Stimulated activated CD4-positive, alpha-beta T cell treated with anti-CD3 and anti-CD28 coated beads, Interleukin-12 subunit alpha, Interleukin-12 subunit beta, amount 100 ng/mL, for 48 hours (primary cell): ENCODE measurements at places on chromosomes 4 and X.

- no peak for DNase-seq
These were observed 1724.0 kb downstream of the RPA4 start for GRCh38 chrX:98607739-98608138.

DNA sequence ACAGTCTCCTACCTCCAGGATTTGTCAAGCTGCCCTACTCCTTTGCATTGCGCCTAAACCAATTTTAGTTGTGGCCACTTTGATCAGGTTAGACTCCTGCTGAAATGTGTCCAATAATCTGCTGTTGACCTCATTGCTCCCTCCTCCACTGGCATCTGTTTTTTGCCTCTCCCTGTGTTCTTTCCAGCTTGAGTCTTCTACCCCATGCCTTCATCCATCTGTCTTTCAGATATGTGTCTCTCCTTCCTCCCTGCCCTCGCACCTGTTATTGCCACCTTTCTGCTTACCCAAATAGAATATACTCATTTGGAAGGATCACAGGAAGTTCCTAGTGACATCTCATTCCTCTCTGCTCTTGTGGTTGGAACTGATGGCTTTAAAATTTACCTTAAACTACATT lies 366.6 kb upstream of the CLNK start:
- no peak for DNase-seq

DNA sequence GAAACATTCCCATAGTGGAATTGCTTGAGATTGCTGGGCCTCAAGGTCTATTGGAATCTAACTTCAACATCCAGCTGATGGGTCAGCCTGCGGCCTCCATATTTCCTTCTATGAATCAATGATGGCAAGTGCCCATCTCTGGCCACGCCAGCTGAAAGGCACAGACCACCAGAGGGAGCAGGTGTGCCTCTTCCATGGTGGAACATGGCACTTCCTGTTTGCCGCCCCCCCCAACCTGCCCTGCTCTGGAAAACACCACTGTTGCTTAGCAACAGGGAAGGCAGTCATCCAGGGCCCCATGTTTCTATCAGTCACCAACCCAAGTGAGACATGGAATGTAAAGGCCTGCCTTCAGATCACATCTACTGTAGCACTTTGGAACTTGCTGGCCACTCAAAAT lies 11.6 kb downstream of the PAGE4 start:
- DNase-seq = peak; percentile 36

DNA sequence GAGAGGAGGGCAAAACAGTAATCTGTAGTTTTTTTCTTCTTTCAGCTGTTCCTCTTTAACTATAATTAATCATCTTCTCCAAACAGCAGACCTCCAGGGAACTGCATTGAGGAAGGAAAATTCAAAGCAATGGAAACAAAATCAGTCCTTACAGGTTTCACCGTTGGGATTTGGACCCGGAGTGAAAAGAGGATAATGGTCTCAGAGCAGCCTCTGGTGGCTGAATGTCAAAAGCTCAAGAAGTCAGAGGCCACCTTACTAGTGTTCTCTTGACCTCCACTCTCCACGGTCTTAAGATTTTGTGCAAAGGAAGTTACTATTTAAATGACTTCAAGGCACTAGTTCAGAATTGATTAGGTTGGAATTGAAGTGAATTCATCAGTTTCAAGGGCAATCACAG lies 16.0 kb upstream of the MID1 start:
- no peak for DNase-seq

DNA sequence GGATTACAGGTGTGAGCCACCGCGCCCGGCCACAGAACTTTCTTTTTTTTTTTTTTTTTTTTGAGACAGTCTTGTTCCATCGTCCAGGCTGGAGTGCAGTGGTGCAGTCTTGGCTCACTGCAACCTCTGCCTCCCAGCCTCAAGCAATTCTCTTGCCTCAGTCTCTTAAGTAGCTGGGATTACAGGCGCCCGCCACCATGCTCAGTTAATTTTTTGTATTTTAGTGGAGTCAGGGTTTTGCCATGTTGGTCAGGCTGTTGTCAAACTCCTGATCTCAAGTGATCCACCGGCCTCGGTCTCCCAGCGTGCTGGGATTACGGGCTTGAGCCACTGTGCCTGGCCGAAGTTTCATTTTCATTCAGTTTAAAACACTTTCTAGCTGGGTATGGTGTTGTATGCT lies 16.4 kb downstream of the FAM193A start:
- no peak for DNase-seq

- no peak for DNase-seq
These were observed 345.9 kb upstream of the NOCT start for GRCh38 chr4:138669479-138670315.

DNA sequence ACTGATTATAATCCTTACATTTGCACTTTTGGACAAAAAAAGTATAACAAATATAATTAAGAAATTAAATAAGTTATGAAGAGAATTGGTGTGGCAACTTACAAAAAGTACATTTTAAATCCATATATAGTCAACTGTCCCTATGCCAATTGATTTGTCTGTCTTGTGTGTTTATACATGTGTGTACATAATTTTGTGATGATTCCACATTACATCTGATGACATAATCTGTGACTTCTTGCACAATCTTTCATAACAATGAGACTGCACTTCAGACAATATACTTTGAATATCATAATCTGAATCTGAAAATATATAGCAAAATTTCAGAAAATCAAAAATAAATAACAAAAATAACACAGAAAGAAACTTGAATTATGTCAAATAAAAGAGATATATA lies 953.4 kb downstream of the FAT4 start:
- no peak for DNase-seq

GRCh38 chrX:101642093-101642492 lies 17.6 kb downstream of the ARMCX2 start:
- DNase-seq = no peak

- DNase-seq = no peak
These were observed 44.3 kb downstream of the NYX start for GRCh38 chrX:41491267-41492004.

DNA sequence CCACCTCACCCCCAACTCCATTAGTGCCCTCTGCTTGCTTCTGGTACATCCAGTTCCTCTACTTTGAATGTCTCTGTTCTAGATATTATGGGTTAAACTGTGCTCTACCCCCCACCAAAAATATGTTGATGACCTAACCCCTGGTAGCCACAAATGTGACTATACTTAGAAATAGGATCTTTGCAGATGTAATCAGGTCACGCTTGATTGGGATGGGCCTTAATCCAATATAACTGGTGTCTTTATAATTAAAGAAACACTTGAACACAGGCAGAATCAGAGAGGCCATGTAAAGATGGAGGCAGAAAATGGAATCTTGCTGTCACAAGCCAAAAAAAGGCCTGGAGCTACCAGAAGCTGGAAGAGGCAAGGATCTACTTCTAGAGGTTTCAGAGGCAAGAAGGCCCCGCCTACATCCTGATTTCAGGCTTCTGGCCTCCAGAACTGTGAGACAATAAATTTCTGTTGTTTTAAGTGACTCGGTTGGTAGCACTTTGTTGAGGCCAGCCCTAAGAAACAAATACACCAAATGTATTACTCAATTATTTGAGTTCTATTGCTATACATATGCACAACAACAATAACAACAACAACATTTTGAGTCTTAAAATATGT lies 220.0 kb downstream of the PPP3CA start:
- no peak for DNase-seq

DNA sequence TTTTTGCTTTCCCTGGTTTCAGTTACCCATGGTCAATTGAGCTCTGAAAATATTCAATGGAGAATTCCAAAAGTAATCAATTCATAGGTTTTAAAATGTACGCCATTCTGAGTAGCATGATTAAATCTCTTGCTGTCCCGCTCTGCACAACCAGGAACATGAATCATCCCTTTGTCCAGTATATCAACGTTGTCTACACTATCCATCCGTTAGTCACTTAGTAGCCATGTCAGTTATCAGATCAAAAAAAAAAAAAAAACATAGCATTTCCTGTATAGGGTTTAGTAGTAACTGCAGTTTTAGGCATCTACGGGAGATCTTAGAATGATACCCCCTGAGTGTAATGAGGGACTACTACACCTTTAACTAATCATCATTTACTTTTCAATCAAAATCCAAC lies 15.1 kb downstream of the LAMP2 start:
- DNase-seq = no peak

DNA sequence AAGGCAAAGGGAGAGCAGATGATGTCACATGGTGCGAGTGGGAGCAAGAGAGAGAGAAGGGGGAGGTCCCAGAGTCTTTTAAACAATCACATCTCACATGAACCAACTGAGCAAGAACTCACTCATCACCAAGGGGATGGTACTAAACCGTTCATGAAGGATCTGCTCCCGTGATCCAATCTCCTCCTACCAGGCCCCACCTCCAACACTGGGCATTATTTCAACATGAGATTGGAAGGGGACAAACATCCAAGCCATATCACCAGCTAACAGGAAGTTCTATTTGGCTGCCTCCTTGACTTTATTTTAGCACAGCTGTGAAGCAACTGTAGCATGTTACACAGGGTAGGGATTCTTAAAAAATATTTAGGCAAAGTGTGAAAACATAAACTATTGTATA lies 102.5 kb downstream of the DDIT4L start:
- no peak for DNase-seq

- no peak for DNase-seq
These were observed 273.8 kb upstream of the CLNK start for GRCh38 chr4:10958226-10958856.

DNA sequence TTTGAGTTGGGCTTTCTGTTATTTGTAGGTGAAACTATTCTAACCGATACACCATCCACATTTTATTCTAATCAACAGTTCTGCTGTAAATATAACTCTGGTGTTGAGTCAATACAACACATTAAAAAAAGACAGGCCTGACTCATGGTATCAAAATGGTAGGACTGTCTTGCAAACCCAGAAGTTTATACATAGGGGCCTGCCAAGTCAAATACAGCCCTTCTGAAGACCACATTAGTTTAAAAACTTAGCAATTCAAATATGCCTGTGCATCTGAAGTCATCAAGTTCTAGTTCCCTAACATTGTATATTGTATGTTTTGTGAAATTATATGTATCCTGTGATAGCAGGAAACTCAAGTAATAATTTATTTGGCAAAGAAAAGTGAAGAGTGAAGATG lies 24.4 kb upstream of the PDE5A start:
- DNase-seq = no peak

DNA sequence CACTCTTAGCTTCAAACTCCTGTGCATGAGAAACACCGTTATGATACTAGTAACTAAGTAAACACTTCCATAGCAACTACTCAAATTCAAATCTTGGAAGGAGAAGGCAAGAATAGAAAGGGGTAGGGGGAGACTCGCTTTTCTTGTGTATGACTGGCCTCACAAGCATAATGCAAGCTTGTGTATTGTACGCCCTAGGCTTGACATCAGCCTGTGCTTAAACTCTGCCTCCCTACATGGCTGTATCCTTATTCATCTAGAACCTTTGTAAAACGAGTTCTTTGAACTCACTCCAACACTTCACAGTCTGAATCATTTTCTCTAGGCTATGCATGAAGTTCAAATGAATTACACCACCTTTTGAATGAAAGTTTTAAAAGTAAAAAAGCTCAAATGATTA lies 1071.2 kb upstream of the ADGRL3 start:
- no peak for DNase-seq

DNA sequence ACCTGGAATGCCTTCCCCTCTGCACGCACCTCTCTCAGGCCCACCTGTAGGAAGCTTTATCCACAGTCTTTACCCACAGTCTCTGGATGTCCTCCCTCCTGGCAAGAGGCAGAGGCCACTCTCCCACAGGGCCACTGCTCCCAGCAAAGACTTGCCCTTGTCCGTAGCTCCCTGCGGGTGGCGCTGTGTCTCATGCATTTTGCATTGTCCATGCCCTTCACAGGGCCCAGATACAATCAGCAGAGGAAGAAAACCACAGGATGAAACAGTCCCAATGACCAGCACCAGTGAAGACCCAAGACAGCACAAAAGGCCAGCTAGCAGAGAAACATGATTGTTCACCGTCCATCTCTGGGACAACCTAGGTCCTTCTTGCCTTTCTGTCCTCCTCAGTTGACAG lies 2.1 kb upstream of the NSG1 start:
- DNase-seq = peak; percentile 4

DNA sequence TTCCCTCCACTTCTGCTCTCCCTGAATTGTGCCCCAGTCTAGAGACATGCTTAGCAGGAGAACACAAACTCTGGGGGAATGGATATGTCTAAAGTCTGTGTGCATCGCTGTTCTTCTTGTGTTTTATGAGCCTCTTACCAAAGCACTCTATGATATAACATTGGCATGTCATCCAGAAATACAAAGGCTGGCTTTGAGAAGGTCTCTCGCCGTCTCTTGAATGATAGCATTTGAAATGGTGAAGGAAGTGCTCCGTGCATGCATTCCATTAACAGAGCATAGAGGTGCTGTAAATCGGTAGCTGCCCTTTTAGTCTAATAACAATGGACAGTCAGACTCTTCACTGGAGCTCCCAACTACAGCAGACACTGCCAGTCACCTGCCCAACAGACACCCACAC lies 7.1 kb upstream of the FAM149A start:
- DNase-seq = no peak

DNA sequence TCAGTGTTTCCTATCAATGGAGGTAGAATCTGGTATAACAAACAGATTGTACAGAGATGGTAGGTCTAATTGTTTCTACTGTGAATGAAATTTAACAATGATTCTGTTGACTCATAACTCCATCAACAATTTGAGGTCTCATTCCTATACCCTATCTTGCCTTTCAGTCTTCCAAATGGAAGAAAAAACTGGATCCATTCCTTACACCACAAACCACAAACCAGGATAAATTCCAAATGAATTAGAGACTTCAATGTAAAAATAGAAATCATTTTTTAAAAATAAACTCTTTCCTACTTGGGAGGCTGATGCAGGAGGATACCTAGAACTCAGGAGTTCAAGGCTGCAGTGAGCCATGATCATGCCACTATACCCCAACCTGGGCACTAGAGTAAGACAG lies 114.4 kb upstream of the WDR44 start:
- DNase-seq = no peak

- DNase-seq = no peak
These were observed 280.5 kb downstream of the GPM6A start for GRCh38 chr4:175531405-175532091.

- DNase-seq = no peak
These were observed 156.6 kb upstream of the CTSO start for GRCh38 chr4:156109943-156110900.

- no peak for DNase-seq
These were observed 311.3 kb upstream of the HS3ST1 start for GRCh38 chr4:11739992-11740391.

DNA sequence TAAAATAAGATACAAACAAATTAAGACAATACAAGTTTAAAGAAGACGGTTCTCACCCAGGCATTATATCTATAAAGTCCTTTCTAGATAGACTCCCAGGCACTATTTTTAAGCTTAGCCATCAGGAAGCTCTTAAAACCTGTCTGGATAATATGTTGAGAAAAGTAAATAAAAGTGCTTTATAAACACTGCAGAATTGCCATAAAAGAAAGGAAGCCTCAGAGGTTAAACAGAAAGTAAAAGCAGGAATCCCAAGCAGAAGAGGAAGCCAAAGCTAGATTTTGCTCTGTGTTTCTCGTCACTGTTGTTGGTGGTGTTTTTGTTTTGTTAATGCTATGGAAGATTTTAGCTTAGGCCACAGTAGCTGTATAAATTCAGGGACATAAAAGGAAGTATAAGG lies 1267.3 kb downstream of the PCDH19 start:
- DNase-seq = no peak
